Testis (tissue), 5 donors: ENCODE measurements at places on chromosomes 4 and X. TPM values are rescaled to one million over a fixed set of nuclear protein-coding genes. Genes with fewer than 3 reads are reported as not detected.

DNA sequence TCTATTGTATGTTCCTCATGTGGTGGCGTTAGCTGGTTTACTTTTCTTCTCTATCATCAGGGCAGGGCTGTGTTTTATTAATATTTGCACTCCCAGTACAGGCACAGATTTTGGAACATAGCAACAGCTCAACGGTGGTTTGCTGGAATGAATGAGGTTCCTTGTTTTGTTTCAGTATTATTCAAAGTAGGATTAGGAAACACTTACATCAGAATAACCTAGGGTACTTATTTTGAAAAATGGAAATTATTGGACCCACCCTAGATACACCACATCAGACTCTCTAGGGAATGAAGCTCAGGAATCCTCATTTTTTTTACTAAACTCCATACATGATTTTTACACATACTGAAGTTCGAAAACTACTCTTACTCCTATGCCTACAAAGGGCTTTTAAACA lies 108.8 kb upstream of the ENPEP start:
- no peak overlapping the region for H3K27ac ChIP-seq
- no peak overlapping the region for H3K4me3 ChIP-seq
- H3K4me1 ChIP-seq: no peaks in the 10 kb centered on the region
- H3K36me3 ChIP-seq: no peaks in the 10 kb centered on the region
- no peaks in the 10 kb centered on the region for H3K27me3 ChIP-seq

- no peaks in the 10 kb centered on the region for H3K27me3 ChIP-seq
- no peaks in the 10 kb centered on the region for H3K4me1 ChIP-seq
- no peak for DNase-seq
- no peaks in the 10 kb centered on the region for H3K36me3 ChIP-seq
- no peak overlapping the region for H3K27ac ChIP-seq
- no peak overlapping the region for H3K4me3 ChIP-seq
Measured at GRCh38 chrX:23497919-23498318, 163.3 kb downstream of the PTCHD1 start.

DNA sequence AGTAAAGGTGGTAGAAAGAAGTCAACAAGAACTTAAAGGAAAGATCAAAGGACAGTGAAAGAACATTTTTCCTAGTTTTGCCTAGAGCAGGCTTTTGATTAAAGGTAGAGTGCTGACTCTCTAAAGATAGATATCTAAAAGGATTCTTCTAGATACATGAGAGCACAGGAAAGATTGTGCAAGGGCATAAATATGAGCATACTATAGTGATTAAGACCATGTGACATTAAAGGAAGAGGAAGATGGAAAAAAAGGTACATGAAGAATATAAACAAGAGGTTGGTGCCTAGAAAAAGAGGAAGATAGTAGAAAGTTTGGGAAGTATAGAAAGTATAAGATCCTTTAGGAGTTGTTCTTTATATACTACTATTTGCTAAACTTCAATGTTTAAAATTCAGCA lies 26.1 kb upstream of the TET2 start:
- H3K27ac ChIP-seq: no peak overlapping the region
- no peaks in the 10 kb centered on the region for H3K4me1 ChIP-seq
- no peak for DNase-seq
- no peaks in the 10 kb centered on the region for H3K27me3 ChIP-seq
- H3K36me3 ChIP-seq: no peaks in the 10 kb centered on the region

Gene RBM46
- total RNA-seq: 27.3 TPM

DNA sequence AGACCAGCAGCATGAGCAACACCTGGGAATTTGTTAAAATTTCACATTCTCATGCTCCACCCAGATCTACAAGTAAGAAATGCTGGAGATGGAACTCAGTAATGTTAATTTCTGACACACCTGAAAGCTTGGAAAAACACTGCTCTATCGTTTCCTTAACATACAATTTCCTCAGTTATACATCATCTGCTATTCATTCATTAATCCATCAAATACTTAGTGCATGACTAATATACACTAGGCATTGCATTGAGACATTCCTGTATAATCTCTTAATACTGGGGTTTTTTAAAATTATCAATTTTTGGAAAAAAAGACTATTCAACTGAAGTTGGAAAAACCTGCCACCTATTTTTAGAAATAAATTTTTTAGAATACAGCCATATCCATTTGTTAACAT lies 106.1 kb downstream of the CHM start:
- H3K36me3 ChIP-seq: no peaks in the 10 kb centered on the region
- H3K27ac ChIP-seq: no peak overlapping the region
- no peaks in the 10 kb centered on the region for H3K27me3 ChIP-seq
- no peak overlapping the region for H3K4me3 ChIP-seq

DNA sequence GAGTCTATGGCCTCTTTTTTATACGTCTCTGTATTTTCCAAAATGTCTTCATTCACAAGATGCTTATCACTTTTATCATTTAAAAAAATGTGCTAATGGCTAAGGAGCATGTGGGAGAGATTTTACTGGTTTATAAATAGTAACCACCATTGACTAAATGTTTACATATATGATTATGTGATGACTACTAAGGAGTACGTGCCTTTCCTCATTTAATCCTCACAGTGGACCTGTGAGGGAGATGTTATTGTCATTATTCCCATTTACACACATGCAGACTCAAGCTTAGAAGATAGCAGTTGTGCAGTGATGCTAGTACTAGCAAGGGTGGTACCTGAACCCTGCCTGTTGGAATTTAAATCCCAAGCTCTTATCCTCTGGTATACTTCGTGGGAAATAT lies 2.4 kb downstream of the SRD5A3 start:
- DNase-seq: no peak
- no peak overlapping the region for H3K4me3 ChIP-seq
- no peak overlapping the region for H3K27ac ChIP-seq
- H3K4me1 ChIP-seq: peaks cover 8% of the 10 kb centered on the region
- no peaks in the 10 kb centered on the region for H3K27me3 ChIP-seq

Gene PLK4
- total RNA-seq: 36.0 TPM

Gene TEX13B
- total RNA-seq: 1.7 TPM

- no peaks in the 10 kb centered on the region for H3K36me3 ChIP-seq
- no peak for DNase-seq
- no peak overlapping the region for H3K27ac ChIP-seq
- H3K27me3 ChIP-seq: no peaks in the 10 kb centered on the region
- H3K4me1 ChIP-seq: no peaks in the 10 kb centered on the region
Measured at GRCh38 chrX:68650491-68650890, 3.0 kb downstream of the STARD8 start.

- no peaks in the 10 kb centered on the region for H3K36me3 ChIP-seq
- DNase-seq: no peak
- no peak overlapping the region for H3K27ac ChIP-seq
- no peaks in the 10 kb centered on the region for H3K4me1 ChIP-seq
- H3K4me3 ChIP-seq: no peak overlapping the region
Measured at GRCh38 chr4:64889906-64890610, 480.8 kb upstream of the TECRL start.

GRCh38 chr4:34492414-34492813 lies 1751.9 kb downstream of the ARAP2 start:
- H3K27me3 ChIP-seq: no peaks in the 10 kb centered on the region
- no peaks in the 10 kb centered on the region for H3K36me3 ChIP-seq
- H3K4me3 ChIP-seq: no peak overlapping the region
- DNase-seq: no peak

Gene UBL4A
- 16.8 TPM for total RNA-seq

DNA sequence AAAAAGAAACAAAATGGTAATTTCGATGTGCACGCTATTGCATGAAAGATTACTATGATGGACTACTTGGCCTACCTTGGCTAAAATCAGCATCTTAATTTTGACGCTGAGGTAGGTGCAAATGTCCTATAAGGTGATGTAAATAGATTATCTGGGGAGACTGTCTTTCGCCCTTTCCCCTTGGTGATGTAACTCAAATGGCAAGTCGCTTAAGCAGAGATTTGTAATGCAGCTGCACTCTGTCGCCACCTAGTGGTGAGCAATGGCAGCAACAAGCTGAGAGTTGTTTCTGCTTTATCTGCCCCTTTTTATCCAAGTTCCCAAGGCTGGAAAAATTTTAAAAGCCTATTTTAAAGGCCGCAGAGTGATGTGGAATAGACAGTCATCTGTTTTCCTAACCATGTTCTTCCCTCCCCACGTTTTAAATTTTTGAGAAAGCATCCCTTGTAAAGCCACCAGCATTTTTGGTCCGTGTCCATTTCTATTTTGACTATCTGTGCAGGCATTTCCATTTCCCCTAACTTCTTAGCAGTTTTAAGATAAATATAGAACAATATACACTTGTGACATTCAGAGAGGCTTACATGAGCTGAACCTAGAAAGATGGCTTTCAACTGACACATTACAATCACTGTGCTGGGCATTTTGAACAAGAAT lies 62.4 kb upstream of the PDLIM3 start:
- H3K4me3 ChIP-seq: no peak overlapping the region
- H3K27me3 ChIP-seq: no peaks in the 10 kb centered on the region
- peaks cover 7% of the 10 kb centered on the region for H3K4me1 ChIP-seq

DNA sequence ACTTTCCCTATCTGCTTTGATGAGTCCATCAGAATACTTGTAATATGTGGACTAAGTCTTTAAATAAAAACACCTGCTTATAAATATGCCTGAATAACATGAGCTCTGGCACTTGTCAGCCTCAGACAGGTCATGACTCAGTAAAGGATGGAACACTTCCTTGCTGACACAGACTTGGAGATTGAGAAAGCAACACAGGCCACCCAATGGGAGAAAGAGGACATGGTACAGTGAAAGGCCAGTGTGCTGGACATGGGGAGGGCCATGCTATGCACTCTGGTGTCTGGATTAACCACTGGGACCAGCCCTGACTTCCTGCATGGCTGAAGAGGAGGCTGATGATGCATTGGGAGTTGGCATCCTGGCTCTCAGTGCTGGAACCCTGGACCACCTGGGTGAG lies 149.5 kb downstream of the DHRSX start:
- no peak overlapping the region for H3K27ac ChIP-seq
- DNase-seq: no peak
- H3K36me3 ChIP-seq: no peaks in the 10 kb centered on the region

Gene DACH2
- 0.62 TPM for total RNA-seq

Gene GLOD5
- not detected for total RNA-seq

DNA sequence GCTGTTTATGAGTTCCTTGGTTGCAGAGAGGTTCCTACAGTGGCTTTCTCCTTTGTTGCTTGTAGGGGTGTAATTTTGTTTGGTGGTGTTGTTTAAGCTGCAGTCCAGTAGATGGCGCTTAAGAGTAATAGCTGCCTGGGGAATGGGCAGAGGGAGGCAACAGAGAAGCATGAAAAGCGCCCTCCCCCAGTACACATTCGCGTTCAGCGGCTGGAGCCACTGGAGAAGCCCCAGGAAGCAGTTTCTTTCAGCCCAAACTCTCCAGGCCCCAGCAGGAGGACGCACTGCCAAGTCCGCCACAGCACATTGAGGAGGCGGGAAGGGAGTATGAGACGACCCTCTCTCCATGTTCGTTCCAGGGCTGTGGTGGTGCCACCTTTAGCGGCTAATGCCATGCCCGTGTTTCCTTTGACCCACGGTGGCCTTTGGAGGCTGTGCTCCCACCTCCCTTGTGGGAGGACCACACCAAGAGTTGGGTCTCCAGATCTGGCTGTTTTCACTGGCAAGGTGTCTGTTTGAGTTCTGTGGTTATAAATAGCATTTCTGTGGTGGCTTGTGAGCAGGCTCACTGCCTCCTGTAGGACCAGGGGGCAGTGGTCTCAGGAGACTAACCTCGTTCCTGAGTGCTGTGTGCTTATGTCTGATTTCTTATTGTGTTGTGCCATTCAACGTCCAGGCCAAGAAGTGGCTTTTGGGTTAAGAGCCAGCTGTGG lies 252.3 kb downstream of the ARHGAP10 start:
- no peaks in the 10 kb centered on the region for H3K27me3 ChIP-seq
- no peak overlapping the region for H3K27ac ChIP-seq
- DNase-seq: peak; percentile 28
- no peak overlapping the region for H3K4me3 ChIP-seq
- H3K4me1 ChIP-seq: no peaks in the 10 kb centered on the region
- H3K36me3 ChIP-seq: no peaks in the 10 kb centered on the region

Gene INTU
- total RNA-seq: 27.3 TPM

DNA sequence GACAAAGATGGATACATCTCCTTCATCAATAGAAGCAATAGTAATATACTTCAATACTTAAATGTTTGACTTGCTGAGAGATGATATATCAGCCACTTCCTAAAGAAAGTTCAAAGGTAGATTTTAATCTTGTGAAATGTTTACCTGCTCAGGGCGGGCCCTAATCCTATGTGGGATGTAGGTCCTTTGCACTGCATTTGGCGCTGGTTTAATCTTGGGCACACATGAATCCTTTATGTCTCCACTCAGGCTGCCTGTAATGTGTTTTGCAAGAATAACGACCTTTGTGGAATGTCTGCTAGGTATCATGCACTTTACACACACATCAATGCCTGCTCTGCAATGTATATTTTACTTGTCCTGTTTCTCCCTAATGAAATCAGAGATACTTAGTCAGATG lies 368.7 kb downstream of the GBA3 start:
- H3K27ac ChIP-seq: no peak overlapping the region
- no peaks in the 10 kb centered on the region for H3K36me3 ChIP-seq
- no peak overlapping the region for H3K4me3 ChIP-seq
- no peaks in the 10 kb centered on the region for H3K4me1 ChIP-seq
- no peak for DNase-seq
- H3K27me3 ChIP-seq: no peaks in the 10 kb centered on the region

DNA sequence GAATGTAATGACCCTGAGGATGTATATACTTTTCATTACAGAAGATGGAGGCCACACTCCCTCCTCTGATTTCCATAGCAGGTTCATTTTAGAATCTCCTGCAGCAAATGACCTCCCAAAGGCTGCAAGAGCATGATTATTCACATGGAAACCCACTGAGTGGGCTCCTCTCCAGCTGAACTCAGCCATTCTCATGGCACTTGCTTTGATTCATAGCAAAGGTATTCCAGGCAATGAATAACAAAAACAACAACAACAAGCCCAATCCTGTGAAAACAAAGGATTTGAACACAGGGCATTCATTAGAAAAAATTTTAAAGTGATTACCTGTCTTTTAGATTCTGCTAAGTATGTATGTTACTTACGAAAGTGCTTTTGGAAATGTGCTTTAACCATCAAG lies 894.0 kb upstream of the FRG1 start:
- no peak overlapping the region for H3K27ac ChIP-seq
- no peak for DNase-seq
- H3K4me1 ChIP-seq: no peaks in the 10 kb centered on the region
- H3K27me3 ChIP-seq: no peaks in the 10 kb centered on the region
- H3K4me3 ChIP-seq: no peak overlapping the region
- no peaks in the 10 kb centered on the region for H3K36me3 ChIP-seq

- no peaks in the 10 kb centered on the region for H3K36me3 ChIP-seq
- H3K4me3 ChIP-seq: no peak overlapping the region
- no peaks in the 10 kb centered on the region for H3K27me3 ChIP-seq
- H3K4me1 ChIP-seq: no peaks in the 10 kb centered on the region
- H3K27ac ChIP-seq: no peak overlapping the region
Measured at GRCh38 chrX:120768681-120769080, 107.0 kb downstream of the CT47B1 start.

Gene CLCN4
- total RNA-seq: 11.6 TPM

Gene RAI2
- total RNA-seq: 5.7 TPM

GRCh38 chr4:71607780-71608677 lies 175.8 kb downstream of the GC start:
- no peaks in the 10 kb centered on the region for H3K36me3 ChIP-seq
- H3K27me3 ChIP-seq: no peaks in the 10 kb centered on the region
- no peak for DNase-seq
- no peak overlapping the region for H3K27ac ChIP-seq
- no peaks in the 10 kb centered on the region for H3K4me1 ChIP-seq
- no peak overlapping the region for H3K4me3 ChIP-seq

- no peaks in the 10 kb centered on the region for H3K36me3 ChIP-seq
- H3K27me3 ChIP-seq: no peaks in the 10 kb centered on the region
- DNase-seq: no peak
- H3K4me3 ChIP-seq: no peak overlapping the region
- no peaks in the 10 kb centered on the region for H3K4me1 ChIP-seq
- H3K27ac ChIP-seq: no peak overlapping the region
Measured at GRCh38 chr4:37951461-37952352, 8.5 kb upstream of the PTTG2 start.
